ENCODE measurements at places on chromosomes 4 and X.
A peak's percentile ranks its signal among the peaks of the same experiment; 100 is the strongest.

- no peak for DNase-seq
Measured at GRCh38 chr4:72208421-72209075, 176.7 kb downstream of the NPFFR2 start.

DNA sequence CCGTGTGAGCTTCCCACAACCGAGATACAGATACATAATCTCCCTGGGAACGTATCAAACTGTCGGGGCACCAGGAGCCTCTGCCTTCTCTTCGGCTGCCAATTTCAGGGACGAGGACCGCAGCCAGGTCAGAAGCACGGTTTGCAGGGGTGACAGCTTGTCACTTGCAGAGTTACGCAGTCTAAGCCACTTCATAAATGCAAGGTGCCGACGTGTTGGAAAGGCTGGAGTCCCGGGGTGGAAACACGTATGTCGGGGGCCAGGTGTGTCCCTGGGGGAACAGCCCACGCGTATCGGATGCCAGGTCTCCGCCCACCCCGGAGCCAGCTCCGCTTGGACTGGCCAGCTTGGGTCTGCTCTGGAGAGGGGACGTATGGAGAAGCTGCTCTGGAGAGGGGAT lies 76.3 kb upstream of the SHOX start:
- DNase-seq, result no peak

DNA sequence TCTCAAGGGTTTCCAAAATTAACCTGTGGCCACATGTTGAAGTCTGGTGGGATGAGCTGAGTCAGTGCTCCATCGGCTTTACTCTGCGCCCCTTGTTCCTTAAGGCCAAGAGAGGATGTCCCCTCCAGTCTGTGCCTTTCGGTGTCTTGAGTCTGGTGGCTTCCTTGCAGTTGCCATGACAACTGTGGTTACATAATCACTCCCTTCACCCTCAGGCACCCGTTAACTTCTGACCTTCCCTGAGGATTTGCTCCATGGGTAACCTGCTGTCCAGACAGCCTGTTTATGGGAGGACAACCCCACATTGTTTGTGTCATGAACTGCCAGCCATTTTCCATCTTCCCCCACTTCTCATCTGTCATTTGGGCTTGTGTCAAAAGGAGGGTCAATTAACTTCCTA lies 401.1 kb upstream of the LCORL start:
- DNase-seq, result no peak

DNA sequence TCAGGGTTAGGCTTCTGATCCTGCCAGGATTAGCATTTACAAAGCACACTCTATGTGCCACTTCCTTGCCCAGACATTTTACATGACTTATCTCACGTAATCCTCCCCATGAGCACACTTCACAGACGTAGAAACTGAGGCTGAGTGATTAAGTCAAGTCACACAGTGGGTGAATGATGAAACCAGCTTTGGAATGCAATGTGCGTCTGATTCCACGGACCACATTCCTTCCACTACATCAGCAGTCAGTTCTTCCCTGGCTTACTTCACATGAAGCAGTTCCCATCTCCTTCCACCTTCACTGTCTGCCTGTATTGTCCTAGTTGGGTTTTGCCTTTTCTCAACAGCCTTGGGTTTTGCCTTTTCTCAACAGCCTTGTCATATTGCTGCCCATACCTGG lies 134.3 kb upstream of the PPARGC1A start:
- DNase-seq, result no peak

GRCh38 chr4:38664706-38665401 lies 855 bp downstream of the KLF3 start:
- peak; percentile 67 for DNase-seq

DNA sequence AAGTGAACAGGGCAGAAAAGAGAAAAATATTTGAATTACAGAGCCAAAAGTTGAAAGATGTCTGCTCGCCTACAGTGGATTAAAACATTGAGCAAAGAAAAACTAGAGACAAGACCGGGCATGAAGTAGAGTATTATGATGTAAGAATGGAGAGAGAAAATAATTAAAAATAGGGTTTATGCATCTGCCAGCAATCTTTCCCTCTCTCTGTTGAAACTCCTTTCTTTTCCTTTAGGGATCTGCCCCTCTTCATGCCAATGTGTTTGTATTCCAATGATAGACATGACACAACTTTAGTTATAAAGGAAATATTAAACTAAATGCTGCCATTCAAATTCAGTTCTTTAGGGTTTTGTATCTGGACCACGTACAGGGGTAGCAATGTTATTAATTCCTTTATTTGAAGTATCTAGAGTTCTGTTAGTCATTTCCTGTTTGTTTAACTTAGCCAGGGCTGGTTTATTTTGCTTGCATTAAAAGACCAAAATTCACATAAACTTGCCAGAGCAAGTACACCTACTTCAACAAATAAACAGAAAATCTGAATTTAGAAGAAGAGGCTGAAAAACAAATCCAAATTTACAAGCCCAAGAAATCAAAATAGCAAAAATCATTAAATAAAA lies 202.6 kb downstream of the SPOCK3 start:
- DNase-seq, result no peak

- no peak for DNase-seq
Measured at GRCh38 chr4:166045457-166045856, 172.4 kb downstream of the TLL1 start.

- DNase-seq, result no peak
Measured at GRCh38 chr4:54149323-54149722, 49.4 kb downstream of the GSX2 start.

DNA sequence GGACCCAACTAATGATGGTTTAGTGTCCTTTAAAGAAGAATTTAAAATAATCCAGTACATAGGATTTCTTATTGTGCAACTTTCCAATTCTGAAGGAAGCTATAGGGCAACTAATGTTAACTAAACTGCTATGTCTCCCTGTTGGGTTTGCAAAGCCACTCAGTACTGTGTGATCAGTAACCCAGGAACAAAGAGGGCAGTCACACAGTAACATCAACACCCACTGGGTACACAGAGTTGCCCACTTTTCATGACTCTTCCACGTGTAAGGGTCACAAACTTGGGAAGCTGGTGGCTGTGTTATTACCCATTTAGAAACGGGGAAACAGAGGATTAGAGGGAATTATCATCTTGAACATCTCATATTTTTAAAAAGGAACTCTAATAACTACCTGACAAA lies 555.0 kb upstream of the DIPK2B start:
- no peak for DNase-seq

DNA sequence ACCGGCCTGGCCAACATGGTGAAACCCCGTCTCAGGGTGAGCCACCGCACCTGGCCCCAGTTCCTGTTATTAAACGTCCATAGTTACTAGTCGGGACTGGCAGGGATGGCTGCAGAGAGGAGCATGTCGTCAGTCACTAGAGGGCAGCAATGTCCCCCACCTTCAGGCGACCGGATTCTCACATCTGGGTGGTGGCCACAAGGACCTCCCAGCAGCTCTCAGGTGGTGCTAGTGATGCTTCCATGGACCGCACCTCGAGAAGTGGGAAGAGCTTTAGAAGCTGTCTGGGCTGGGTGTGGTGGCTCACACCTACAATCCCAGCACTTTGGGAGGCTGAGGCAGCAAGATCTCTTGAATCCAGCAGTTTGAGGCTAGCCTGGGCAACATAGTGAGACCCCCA lies 13.3 kb upstream of the IL3RA start:
- peak; percentile 34 for DNase-seq

- DNase-seq, result no peak
Measured at GRCh38 chr4:67256388-67257043, 288.8 kb downstream of the CENPC start.

DNA sequence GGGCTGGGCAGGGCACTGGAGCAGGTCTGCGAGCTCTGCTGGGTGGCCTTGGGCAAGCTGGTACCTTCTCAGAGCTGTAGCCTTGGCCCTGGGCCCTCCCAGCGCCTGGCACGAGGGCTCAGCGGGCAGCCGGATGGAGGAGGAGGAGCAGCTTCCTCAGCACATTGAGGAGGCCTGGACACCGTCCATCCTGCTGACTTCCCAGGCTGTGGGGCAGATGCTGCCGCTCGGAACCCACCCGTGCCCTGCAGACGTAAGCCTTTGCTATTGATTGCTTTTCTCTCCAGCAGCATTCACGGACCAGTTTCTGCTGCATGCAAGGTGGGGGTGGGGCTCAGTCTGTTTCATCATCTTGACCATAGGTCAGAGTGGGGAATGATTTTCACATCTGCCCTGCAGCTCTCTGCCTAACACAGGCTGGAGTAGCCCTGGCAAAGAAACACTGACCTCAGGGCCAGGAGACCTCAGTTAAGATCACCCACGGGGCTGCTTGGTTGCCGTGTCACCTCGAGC lies 80.7 kb upstream of the PSAPL1 start:
- no peak for DNase-seq

Measured in stimulated activated naive CD4-positive, alpha-beta T cell (primary cell).